ENCODE measurements at places on chromosomes 12 and 14.

DNA sequence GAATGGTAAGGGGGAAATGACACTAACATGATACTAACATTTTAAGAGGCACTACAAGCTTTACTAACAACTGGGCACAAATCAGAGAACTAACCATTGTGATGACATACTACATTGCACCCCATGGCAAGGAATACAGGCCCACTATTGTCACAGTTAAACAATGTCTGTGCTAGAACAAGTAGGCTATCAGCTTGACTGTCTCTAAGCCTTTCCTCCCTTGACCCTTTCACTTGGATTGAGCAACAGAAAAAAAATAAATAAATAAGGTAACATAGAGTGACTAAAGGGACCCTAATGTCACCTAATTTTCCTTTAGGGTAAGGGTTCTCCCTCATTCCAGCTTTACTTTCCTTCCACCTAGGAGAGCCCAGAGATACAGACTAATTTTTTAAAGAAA, 4.4 kb downstream of the SLC38A2 start:
- DNase-seq: peak; percentile 52

DNA sequence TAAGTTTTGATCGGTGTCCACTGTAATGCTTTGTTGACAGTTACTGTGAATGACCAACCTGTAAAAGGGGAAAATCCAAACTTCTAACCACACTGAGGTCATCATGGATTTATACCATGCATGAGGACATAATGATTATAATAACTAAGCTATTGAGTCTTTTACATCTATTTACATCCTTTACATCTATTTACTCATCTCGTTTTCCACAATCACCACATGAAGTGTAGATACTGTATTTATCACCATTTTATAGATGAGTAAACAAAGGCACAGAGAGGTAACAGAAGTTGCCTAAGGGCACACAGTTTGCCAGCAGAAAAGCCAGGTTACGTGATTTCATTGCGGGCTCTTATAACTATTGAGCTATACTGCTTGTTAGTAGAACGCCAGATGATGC, 27.9 kb upstream of the EID3 start:
- DNase-seq: no peak

- DNase-seq: peak; percentile 63
Measured at GRCh38 chr12:107320033-107320928, 226.9 kb upstream of the CRY1 start.

DNA sequence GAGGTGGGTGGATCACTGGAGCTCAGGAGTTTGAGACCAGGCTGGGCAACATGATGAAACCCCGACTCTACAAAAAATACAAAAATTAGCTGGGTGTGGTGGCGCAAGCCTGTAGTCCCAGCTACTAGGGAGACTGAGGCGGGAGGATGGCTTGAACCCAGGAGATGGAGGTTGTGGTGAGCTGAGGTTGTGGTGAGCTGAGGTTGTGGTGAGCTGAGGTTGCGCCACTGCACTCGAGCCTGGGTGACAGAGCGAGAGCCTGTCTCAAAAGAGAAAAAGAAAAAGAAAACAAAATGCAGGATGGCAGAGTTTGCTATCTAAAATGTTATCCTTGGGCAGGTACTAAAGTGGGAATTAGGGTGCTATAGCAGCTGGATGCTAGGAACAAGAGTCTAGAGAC, 10.8 kb upstream of the GPRC5A start:
- DNase-seq: no peak

DNA sequence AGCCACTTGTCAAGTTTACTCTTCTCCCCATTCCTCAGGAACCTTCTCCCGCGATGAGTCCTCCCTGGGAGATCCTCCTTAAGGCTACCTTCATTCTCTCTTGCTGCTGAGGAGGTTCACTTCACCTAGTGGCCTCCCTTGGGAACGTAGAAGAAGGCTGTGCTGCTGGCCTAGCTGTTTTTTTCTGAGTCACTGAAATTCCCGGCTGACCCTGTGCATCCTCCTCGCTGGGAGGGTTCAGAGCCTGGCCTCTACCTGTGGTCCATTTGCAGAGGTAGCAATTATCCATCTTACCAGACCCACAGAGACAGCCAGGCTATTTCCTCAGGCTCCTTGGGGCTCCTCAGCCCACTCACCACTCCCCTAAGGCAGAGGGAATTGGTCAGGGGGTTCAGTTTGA, 4.6 kb downstream of the KRT82 start:
- DNase-seq: no peak

DNA sequence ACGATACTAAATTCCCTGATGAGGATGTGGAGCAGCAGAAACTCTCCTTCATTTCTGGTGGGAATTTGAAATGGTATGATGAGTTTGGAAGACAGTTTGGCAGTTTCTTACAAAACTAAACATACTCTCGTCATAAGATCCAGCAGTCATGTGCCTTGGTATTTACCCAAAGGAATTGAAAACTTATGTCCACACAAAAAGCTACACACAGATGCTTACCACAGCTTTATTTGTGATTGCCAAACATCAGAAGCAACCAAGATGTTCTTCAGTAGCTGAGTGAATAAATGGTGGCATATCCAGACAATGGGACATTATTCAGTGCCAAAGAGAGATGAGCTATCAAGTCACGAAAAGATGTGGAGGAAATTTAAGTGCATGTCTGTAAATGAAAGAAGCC, 10.7 kb upstream of the APOLD1 start:
- no peak for DNase-seq

DNA sequence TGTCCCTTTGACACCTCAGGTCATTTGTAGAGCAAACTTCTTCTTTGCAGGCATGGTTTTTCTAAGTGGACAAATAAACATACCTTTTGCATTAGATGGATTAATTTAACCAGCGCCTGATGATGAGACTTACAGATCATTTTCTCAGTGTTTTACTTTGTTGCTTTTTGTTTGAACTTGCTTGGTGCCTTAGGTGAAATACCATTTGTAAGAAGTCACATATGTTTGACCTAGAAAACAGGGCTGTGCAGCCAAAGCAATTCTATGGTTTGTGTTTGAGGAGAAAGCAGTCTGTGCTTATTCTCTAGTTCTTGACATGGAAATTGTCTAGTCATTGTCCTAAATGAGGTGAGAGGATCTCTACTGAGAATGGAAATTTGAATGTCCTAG, 111.1 kb downstream of the DIP2B start:
- no peak for DNase-seq

DNA sequence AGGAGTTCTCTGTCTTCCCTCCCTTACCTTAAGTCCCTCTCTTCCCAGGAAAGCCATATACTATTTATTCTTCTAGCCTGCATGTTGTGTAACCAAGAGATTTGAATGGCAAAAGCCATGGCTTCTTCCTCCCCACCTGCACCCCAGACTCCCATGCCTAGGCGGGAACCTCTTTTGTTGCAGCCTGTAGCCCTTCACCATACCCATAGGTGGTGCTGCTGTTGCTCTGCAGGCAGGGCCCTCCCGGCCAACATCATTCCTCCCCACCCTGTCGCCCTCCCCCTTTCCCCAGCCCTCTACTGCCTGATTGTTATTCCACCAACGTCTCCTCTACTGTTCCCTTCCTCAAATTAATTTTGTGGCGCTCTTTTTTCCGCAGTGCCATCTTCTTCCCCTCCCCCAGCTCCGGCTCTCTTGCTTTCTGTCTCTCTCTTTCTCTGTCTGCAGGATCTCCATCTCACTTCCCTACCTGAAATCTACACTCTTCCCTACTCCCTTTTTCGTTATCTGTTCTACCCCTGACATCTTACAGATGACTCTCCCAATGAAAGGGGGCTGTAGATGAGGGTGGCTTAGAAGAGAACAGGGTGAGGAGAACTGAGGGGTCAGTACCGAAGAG, 13.8 kb downstream of the NGDN start:
- no peak for DNase-seq

GRCh38 chr12:64532734-64533351, 77.5 kb upstream of the RASSF3 start:
- no peak for DNase-seq

DNA sequence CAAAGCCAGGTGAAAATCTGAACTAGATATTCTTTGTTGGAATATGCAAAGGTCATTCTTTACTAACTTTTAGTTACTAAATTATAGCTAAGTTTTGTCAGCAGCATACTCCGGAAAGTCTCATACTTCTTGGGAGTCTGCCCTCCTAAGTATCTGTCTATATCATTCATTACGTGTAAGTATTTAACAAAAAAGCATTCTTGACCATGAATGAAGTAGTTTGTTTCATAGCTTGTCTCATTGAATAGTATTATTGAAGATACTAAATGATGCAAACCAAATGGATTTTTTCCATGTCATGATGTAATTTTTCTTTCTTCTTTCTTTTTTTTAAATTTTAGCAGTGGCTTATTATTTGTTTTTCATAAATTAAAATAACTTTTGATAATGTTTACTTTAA, 9.8 kb upstream of the SPX start:
- DNase-seq: no peak

GRCh38 chr12:97452230-97452629, 10.4 kb upstream of the RMST start:
- no peak for DNase-seq

DNA sequence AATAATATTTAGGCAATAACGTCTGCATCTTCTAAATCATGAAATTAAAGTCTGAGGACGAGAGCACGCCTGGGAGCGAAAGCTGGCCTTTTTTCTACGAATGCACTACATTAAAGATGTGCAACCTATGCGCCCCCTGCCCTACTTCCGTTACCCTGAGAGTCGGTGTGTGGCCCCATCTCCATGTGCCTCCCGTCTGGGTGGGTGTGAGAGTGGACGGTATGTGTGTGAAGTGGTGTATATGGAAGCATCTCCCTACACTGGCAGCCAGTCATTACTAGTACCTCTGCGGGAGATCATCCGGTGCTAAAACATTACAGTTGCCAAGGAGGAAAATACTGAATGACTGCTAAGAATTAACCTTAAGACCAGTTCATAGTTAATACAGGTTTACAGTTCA, 19.3 kb downstream of the CKB start:
- no peak for DNase-seq

DNA sequence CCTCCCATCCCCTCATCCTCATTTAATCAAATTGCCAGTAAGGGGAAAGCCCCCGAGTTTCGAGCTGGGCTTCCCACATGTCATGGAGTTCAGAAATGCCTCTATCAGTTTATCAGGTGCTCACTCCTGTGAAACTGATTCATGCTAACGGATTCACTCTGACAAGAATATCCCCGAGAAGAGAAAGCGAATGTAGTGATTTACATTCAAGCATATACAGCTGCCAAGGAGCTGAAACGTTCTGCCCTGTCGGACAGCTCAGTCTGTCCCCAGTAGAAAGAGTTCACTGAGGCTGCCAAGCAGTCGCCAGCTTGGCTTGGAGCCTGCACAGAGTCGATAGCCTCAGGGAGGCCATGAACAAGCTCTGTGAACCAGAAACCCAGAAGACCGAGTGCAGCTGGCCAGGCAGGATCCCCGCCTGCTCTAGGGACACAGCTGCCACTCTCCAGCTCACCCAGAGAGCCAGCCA, 88.4 kb downstream of the TMCC3 start:
- DNase-seq: no peak

GRCh38 chr12:121996945-121997612, 24.6 kb upstream of the BCL7A start:
- no peak for DNase-seq

DNA sequence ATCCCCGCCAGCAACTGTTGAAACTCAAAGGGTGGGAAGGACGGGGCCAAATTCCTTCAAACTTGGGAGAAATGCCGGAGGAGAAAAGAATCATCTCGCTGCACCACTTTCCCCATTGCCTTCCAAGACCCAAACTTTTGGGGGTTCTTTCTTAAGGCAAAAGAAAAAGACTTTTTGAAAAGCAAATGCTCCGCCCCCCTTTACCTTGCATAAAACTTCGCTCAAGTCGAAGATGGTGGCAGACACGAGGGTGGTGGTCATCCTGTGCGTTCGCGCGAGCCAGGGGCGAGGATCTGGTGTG, 239 bp downstream of the ZFP36L1 start:
- no peak for DNase-seq

DNA sequence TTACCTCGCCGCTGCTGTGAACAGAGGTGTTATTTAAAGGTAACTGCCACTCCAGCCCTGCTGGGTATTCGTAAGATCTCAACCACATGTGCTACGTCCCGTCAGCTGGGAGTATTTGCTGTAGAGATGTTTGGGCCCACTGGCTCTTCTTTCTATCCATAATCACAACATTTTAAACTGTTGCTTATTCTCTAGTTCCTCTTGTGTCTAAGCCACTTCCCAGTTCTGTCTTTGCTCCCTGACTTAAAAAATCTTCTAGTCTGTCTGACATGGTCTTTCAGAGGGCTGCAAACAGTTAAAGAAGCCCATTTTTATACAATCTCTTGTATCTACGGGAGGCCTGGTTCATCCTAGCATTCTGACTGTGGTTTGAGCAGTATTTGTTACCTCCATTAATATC, 33.2 kb upstream of the HELB start:
- DNase-seq: no peak

DNA sequence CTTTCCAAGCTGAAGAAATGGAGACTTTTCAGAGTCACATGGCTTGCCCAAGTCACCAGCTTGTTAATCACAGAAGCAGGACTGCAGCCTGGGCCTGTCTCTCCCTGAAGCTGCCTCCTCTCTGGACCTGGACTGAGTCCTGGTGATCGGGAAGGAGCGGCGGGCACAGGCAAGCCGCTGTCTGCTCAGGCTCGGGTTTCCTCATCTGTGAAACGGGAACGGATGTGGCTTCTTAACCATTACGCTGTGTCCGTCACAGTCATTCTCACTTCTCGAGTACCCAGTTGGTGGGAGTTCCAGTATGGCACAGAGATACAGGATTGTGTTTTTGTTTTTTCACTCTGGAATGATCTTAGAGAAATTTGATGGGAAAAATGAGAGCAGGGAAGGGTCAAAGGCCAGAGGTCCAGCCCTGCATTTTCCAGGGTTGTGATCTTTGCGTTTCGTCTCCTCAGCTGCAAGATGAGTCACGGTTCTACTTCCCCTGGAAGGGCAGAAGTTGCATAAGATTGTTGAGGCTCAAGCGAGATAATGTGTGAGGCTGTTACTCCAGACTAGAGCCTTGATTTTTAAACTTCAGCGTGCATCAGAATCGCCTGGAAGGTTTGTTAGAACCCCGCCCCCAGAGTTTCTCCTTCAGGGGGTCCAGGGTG, 7.6 kb upstream of the LRTM2 start:
- peak; percentile 32 for DNase-seq

DNA sequence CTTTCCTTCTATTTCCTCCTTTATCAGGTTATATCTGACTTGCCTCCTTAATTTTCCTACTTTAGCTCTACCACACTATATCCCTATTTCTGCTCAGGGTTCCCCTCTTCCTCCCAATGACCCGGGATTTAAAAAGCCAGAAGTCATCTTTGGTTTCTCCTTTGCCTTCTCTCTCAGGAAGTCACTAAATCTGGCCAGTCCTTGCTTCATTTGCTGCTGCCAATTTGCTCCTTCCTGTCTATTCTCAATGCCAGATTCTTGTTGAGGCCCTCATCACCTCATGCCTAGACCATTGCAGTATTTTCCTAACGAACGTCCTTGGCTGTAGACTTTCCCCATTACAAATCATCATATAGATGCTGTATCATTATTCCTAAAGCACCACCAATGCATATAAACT, 26.5 kb upstream of the NID2 start:
- no peak for DNase-seq

Data from fibroblast of the aortic adventitia (primary cell).